Activated CD4-positive, alpha-beta T cell treated with anti-CD3 and anti-CD28 coated beads for 48 hours (primary cell): ENCODE measurements at places on chromosomes 5 and 9.

DNA sequence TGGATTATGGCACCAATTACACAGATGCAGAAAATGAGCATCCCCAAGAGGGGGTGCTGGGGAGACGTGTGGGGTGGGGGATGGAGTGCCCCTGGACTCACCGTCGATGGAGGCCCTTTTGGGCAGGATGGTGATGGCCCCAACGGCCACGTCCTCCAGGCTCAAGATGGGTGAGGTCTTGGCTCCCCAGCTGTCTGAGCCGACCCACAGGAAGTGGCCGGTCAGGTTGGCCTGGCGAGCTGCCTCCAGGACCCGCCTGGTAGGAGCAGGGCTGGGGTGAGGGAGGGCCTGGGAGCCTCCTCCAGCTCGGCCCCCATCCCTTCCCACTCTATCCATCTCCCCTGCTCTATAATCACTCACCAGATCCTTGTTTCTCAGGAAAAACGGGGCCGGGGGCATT, 4.6 kb downstream of the GRM6 start:
- no peak for DNase-seq

GRCh38 chr5:11622785-11623184, 281.5 kb downstream of the CTNND2 start:
- DNase-seq: no peak

GRCh38 chr9:133543772-133544467, 9.4 kb downstream of the ADAMTSL2 start:
- DNase-seq: no peak

GRCh38 chr5:122156724-122157325, 27.5 kb downstream of the ZNF474 start:
- DNase-seq: no peak

- DNase-seq: no peak
Observed at GRCh38 chr9:20405078-20405477, 217.2 kb downstream of the MLLT3 start.
